ENCODE measurements at places on chromosomes 13 and 19. TPM values are rescaled to one million over a fixed set of nuclear protein-coding genes. Genes with fewer than 3 reads are reported as not detected.

- DNase-seq: no peak
Observed at GRCh38 chr13:71149046-71149445, 718.0 kb downstream of the DACH1 start.

DNA sequence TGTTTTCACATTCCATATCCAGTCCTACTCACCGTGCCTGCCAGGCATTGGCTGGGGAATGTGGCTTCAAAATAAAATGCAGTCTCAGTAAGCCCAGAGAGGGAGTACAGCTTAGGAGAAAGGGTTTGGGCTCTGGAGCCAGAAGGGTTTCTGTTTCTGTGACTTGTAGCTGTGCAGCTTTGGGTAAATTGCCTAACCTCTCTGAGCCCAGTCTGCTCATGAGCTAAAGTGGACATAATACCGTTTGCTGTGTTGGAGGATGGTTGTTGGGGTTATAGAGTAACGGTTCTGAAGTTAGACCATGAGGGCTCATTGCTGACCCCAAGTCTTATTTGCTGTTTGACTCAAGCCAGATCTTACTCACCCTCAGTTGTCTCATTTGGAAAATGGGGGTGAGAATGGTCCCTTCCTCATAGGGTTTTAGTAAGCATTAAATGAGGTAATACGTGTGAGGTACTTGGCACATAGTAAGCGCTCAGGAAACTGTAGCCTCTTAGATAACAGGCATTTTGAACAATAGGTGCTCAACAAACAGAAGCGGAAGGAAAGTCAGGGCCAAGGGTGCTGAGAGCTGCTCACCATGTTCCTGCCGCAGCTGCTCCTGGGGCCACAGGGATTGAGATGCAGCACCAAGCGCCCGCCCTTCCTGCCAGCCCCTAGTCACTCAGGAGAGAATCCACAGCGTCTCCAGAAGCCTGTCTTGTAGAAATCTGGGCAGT, 45.5 kb downstream of the C13orf42 start:
- DNase-seq: no peak

DNA sequence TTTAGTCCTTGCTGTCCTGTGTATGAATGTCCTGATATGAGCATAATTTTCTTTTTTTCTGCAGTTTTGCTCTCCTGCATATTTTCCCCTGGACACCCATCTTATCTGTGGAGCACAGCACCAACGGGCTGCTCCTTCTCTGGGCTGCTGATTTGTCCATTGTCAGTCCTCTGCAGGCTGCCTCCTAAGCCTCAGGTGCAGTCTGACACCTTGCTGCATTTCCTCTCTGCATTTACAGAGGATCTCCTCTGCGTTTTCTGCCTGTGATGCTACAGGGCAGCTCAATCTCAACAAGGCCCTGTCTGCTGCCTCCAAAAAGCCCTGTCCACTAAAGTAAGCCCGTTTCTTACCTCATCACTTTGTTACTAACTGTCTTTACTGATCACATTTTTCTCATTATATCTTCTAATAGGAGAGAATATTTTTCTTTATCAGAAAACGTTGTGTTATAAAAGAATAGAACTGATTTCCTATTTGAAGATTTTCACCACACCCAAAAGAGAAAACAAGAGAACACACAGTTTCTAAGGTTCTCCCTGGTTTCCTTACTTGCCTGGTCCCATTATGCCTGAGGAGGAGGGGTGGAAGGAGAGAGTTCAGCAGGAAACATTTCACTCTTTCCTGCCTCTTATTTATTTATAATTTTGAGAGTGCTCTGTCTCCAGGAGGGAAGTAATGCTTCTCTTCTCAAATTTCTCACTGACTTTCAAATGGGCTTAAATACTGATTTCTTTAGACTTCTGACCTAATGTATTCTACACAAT, 65.6 kb upstream of the TDRD3 start:
- DNase-seq: no peak

GRCh38 chr19:6947745-6948144, 60.4 kb downstream of the ADGRE1 start:
- DNase-seq: no peak

- no peak for DNase-seq
Observed at GRCh38 chr19:2048104-2048958, 2.7 kb downstream of the MKNK2 start.

DNA sequence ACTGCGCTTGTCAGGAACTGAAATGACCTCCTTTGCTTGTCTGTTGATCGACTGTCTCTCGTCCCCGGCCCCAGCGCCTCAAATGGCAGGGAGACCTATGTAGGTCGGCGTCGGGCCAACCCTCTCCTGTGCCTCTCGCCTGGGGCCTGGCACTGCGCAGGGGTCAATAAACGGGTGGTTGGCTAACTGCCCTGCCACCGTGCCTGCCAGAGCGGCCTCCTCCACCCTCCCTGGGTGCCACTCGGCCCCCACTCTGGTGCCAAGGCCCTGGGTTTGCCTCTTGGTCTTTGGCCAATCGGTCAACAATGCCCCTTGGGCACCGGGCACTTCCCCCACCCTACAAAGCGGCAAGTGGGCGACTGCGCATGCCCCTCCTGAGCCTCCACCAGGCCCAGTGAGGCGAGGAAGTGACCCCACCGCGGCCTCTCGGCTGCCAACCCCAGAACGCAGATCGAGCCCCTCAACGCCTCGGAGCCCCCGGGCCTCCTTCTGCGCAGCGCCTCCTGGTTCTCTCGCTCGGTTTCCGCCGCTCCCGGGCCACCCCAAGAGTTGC, 1.1 kb downstream of the KEAP1 start:
- no peak for DNase-seq

- no peak for DNase-seq
Observed at GRCh38 chr19:44753932-44754749, 5.6 kb downstream of the BCL3 start.

DNA sequence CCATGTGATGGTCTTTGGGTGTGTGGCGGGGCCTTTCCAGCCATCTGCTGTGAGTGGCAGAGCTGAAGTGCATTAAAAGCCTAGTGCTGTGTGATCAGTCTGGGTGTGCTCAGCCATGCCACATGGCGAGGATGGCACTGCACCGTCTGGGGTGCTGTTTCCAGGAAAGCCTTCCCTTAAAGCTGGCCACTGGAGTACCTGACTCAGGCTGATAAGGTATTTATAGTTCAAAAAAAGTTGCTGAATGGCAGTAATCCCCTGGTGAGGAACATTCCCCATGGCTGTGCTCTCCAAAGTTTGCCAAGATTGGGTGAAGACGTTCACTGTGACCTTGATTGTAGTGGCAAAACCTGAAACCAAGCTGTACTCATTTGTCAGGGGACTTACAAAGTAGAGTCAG, 6.0 kb downstream of the GPI start:
- DNase-seq: no peak

DNA sequence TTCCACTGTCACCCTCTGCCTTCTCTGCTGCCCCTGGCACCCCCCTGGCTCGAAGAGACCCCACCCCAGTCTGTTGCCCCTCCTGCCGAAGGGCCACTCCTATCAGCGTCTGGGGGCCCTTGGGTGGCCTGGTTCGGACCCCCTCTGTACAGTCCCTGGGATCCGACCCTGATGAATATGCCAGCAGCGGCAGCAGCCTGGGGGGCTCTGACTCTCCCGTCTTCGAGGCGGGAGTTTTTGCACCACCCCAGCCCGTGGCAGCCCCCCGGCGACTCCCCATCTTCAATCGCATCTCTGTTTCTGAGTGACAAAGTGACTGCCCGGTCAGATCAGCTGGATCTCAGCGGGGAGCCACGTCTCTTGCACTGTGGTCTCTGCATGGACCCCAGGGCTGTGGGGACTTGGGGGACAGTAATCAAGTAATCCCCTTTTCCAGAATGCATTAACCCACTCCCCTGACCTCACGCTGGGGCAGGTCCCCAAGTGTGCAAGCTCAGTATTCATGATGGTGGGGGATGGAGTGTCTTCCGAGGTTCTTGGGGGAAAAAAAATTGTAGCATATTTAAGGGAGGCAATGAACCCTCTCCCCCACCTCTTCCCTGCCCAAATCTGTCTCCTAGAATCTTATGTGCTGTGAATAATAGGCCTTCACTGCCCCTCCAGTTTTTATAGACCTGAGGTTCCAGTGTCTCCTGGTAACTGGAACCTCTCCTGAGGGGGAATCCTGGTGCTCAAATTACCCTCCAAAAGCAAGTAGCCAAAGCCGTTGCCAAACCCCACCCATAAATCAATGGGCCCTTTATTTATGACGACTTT, 2.0 kb downstream of the ZFP36 start:
- no peak for DNase-seq

DNA sequence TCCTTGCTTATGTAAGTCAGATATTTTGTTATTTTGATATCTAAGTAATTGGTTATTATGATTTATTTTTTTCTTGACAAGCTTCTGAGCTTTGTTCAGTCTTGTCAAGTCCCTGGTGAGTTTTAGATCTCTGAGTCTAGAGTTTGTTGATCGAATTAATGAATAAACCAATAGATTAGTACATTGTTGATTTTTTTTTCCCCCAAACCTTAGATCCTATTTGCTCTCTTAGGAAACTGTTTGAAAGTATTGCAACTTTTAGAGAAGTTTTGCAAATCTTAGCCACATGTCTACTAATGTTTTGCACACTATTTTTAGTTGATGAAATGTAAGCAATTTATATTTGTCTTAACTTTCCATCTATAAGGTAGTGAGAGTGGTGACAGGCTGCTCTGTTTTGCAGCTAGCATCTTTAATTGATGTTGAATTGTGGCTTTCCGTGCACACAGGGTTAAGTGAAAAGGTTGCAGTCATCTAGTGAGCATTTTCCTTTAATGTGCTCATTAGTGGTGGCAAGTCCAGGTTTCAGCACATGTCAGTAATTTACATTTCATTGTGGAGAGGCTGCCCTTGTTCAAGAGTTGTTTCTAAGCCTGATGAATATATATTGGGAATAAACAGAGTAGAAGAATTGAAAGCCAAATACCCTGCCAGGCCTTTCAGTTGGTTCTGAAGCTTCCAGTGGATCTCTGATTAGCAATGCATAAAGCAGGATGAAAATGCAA, 86.3 kb downstream of the PCCA start:
- DNase-seq: no peak

GRCh38 chr19:15977690-15978089, 28.9 kb downstream of the OR10H4 start:
- DNase-seq: no peak

DNA sequence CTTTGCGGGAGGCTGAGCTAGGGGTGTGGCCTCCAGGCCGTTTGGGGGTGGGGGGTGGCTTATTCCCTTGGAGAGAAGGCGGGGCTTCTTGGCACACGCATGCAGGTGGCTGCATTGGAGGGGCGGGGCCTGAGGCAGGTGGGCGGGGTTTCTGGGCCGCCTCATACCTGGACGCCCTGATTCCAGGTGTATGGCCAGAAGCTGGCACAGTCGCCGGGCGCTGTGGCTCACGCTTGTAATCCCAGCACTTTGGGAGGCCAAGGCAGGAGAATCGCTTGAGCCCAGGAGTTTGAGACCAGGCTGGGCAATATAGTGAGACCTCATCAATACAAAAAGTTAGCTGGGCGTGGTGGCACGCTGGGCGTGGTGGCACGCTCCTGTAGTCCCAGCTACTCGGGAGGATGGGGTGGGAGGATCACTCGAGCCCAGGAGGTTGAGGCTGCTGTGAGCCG, 7.8 kb downstream of the ABCA7 start:
- DNase-seq: no peak

Gene FUT3
- 1.0 TPM for polyA plus RNA-seq

Gene CYP2F1
- polyA plus RNA-seq: not detected

Measured in left renal cortex interstitium (tissue), 4 donors.